NCI-H2081 (cell line): ENCODE measurements at places on chromosomes 1 and 21.

- no peak for DNase-seq
Observed at GRCh38 chr1:203093754-203094410, 8.1 kb upstream of the MYOG start.

GRCh38 chr1:205943245-205943644, at the start of gene SLC26A9:
TSS of gene SLC26A9 (minus strand) at chr1:205943456. CDS start at chr1:205935820, 7,636 bp downstream.
- no peak for DNase-seq

- no peak for DNase-seq
Observed at GRCh38 chr1:208166340-208167138, 77.6 kb downstream of the PLXNA2 start.

DNA sequence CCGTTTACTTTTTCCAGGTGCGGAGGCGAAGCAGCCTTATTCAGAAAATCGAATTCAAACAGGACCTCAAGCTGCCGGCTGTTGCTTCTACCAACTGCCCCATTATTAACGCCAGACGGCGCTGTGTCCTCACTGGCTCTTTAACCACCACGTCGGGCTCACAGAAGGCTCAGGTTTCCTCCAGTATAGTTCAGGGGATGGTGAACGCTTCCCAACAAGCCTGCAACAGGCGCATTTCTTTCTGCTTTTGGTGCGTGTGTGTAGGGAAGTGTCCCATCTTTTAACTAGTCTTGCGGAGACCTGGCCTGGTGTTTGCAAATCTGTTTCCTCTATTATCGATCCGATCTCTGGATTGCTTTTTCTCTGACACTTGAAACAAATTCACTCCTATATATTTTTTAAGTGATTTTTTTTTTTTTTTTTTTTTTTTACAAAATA, 791 bp upstream of the STUM start:
- peak; percentile 95 for DNase-seq

GRCh38 chr21:38661197-38661871, 144.4 kb upstream of the ETS2 start:
- DNase-seq = no peak

GRCh38 chr1:184186167-184186566, 134.6 kb downstream of the TSEN15 start:
- DNase-seq = peak; percentile 32

DNA sequence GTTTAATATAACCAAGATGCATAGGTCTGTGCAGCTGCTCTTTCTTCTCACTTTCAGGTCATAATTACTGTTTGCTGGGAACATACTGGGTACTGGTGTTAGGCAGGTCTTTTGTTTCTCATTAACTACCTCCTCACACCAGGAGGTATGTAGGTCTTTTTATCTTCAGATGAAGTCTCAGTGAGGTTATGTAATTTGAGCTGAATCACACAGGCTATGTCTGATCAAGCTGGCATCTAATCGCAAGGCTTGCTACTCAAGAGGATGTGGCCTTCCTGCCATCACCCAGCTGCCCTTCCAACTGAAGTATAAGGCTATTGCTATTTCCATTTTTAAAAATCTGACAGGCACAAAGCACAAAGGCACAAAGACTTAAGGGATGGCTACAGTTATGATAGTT, 96.4 kb downstream of the RUNX1 start:
- DNase-seq = peak; percentile 86

DNA sequence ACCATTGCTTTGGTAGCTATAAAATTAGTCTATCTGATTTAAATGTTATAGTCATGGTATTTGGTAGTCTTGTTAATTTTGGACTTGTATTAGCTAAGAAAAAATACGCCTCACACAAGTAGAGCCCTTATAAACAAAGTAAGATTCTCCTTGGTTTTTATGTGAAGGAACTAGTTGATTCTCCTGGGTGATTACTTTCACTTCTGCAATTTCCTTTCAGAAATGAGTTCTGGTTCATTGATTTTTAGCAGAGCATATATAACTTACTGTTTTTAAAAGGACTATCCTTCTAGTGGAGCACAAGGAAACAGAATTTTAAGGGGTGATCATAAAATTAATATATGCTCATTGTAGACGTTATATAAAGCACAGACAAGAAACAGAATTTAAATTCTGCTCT, 120.1 kb downstream of the BACH1 start:
- DNase-seq = no peak

DNA sequence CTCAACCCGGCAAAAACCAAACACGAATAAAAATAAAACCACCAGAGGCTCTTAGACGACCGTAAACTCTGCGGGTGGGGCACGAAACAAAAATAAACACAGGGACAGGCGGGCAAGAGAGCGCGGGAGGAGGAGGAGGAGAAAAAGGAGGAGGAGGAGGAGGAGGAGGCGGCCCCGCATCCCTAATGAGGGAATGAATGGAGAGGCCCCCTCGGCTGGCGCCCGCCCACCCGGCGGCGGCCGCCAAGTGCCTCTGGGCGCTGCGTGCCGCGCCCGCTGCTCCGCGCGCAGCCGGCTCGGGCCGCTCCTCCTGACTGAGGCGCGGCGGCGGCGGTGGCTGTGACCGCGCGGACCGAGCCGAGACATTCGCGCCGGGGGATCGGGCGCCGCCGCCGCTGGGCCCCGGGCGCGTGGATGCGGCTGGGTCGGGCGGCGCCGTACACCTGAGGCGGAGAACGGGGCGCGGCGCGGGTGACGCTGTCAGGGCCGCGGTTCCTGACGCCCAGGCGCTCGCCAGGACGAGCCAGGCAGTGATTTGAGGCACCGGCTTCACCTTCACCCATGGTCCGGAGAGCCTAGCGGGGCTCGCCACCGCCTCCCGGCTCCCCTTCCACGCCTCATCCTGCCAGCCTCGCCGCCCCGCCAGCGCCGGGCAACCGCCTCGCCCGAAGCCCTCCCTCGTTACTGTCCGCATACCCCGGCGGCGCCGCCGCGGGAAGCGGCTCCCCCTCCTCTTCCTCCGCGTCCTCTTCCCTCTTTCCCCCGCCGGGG, at the start of gene MARK1:
TSS of gene MARK1 (plus strand) at position 229 of the 771 bp plus-strand sequence. CDS start 687 bp downstream, outside the sequence.
- DNase-seq = peak; percentile 75

- no peak for DNase-seq
Observed at GRCh38 chr1:52102336-52103013, 39.4 kb upstream of the ZFYVE9 start.

DNA sequence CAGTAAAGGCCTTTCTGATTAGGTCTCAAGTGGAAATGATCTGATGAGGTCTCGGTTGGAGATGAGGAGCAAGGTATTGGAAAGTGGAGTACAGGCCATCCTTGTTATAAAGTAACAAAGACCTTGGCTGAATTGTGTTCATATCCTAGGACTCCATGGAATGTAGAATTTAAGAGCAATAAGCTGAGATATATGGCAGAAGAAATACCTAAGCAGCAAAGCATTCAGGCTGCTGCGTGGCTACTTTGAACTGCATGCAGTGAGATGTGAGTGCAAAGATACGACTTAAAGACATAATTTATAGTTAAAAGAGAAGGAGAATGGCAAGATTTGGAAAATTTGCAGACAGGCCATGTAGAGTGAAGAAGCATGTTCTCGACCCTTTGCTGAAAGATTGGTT, 11.2 kb upstream of the XPR1 start:
- no peak for DNase-seq

DNA sequence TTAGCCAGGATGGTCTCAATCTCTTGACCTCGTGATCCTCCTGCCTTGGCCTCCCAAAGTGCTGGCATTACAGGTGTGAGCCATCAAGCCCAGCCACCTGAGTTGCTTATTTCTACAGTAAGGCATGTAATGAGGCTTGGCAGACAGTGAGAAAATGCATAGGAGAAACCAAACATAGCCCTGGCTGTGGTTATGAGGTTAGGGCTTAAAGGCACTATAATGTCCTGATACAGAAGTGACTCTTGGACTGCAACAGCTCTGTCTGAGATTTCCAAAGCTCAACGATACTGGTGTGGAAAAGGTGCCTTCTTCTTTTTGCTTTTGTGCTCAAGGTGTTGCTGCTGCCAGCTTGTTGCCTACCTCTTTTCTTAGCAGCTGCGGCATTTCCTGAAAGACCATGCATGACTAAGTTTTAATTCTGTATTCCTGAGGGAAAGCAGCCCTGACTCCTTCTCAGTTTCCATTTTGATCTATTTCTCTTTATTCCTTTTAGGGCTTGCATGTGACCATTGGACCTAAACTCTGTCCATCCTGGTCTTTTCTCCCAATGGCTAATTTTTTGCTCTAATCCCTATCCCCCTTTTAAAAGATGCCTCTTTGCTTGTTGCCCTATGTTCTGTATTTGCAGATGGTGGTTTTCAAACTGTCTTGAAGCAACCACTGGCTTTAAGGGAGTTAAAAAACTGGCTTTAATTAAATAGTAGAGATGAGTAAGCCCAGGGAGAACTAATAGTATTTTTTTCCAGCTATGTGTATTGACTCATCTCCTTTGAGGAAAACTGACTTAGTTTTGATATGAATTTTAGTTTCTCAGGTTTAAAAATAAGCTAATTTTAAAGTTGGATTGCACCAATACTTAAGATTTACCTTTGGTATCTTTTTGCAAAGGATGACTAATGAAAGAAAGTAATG, 70.3 kb downstream of the KIF1B start:
- DNase-seq = no peak

DNA sequence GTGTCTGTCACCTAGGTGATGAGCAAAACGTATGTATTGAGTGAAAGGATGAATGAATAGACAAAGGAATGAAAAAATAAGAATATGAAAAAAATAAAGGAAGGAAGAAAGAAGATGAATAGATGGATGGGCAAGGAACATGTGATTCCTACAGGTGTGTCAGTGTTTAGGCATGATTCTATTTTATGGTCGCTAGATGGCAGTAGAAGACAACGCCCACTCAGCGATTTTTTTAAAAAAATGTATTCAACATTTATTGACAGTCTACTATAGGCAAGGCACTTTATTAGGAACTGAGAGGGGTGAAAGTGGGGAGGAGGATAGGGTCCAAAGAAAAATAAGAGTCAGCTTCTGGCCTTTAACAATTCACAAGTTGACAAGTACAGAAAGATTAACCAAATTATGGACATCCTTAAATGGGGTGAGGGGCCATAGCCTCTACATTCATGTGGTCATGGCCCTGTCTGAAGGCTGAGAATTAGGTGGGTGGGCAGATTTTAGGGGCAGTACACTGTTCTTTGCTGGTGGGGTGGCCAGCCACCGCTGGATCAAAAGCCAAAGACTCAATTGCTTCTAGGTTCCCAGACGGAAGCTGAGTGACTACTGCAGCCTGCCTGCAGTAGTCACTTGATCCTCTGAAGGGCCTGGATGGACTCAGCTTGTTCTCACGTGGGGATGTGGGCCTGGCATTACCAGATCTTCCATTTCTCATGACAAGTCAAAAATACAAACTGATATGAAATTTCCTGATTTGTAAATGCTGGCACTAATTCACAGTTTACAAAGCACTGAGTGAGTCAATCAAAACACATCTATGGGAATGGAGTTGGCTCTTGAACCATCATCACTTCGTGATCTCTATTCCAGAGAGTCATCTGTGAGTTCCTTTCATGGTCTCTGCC, 83.9 kb downstream of the FASLG start:
- DNase-seq = peak; percentile 43

DNA sequence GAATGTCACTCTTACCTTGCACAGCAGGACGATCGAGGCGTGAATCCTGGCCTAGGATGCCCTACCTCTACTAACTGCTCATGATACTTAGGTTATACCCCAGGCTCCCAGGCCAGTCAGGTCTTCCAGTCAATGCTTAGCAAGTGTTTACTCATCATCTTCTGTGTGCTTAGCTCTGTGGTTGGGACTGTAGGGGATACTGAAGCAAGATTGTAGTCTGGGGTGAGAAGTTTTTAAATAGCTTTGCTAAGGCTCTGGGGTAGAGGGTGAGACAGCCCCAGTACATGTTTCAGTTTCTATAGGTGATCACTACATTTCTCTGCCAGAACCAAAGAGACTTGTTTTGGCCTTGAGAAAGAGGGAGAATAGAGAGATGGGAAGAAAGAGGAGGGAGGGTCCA, 250.8 kb upstream of the KIAA0040 start:
- DNase-seq = no peak

DNA sequence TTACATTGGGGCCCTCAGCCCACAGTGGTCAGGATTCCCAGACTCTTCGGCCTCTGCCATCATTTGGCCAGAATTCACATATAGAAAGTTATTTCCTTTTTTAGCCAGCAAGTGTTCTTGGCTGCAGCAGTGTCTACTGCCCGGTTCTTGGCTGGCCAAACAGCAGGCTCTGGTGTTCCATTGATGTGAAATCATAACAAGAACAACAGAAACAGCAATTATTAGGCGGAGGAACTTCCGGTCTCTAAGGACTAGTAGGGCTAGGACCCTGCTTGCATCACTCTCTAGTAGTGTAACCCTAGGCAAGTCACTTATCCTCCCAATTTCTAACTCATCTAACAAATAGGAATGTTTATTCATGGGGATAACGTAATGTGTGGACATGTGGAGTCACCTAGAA, 8.7 kb upstream of the GJA5 start:
- no peak for DNase-seq

DNA sequence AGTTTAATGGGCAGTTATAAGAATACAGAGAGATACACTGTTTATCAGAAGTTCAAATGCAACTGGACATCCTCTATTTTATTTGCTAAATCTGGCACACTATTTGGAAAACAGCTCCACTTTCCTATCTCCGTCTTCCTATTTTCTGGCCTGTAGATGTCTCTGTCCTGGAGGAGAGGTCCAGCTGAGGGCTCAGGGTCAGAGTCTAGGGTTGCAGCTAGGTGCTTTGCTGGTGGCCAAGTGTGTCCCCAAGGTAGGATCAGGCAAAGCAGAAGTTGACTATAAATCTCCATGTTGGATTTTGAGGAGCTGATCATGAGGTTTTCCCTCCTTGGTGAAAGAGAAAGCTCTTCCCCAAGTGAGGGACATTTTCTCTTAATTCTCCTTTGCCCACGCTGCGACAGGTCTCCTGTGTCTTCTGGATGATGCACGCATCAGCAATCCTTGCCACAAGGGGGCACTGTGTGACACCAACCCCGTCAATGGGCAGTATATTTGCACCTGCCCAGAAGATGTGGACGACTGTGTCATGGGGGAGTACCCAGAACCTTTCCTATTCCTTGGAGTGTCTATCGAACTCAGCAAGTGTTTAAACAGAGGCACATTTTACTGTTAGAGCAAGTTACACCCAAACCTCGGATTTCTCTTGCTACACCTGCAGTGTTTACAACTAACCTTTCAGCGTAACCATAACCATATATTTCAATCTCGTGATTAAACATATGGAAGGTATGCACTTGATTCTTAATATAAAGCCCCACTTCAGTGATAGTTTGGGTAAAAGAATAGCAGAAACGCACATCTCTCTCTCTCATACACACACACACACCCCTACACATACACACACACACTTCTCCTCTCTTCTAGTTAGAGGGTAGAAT, 10.2 kb downstream of the ADAM30 start:
- DNase-seq = peak; percentile 40

- no peak for DNase-seq
Observed at GRCh38 chr1:118989878-118990378, 1.8 kb upstream of the TBX15 start.
